ENCODE measurements at places on chromosomes 4 and X. TPM values are rescaled to one million over a fixed set of nuclear protein-coding genes. Genes with fewer than 3 reads are reported as not detected.

DNA sequence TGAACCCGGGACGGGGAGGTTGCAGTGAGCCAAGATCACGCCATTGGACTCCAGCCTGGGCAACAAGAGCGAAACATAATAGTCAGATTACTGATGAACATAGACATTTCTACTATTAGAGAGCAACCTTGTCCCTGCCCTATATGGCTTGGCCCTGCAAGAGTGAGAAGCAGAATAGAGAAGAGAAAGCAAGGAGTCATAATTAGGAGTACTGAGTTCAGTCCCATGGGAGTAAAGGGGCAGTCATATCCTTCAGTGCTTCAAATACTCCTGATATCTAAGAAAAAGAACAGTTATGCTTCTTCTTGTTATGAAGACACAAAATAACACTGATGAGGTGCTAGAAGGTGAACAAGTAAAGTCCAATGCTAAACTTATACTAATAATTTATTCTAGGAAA lies 33.8 kb downstream of the CLDN2 start:
- no peak for DNase-seq

GRCh38 chrX:132094164-132094563 lies 33.7 kb downstream of the FRMD7 start:
- DNase-seq: peak; percentile 51

GRCh38 chrX:1273896-1274295 lies 5.3 kb downstream of the CSF2RA start:
- DNase-seq: no peak

SLC38A5 gene
- 10.2 TPM for total RNA-seq

USP17L5 gene
- not detected for total RNA-seq

DNA sequence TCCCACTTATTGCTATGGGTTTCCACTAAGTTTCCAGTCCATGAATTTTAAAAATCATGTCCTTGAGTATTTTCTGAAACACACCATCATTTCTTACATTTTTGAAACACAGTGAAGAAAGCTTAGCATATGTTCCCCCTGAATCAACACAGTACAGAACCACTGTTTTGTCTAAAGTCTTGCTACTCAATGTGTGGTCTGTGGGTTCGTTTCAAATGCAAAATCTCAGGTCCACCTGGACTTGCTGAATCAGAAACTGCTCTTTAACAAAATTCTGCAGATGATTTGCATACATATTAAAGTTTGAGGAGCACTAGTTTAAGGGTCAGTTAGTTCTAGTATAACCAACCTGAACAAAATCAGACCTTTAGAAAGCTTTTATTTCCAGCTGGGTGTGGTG lies 60.4 kb downstream of the SUPT20HL2 start:
- no peak for DNase-seq

FRMD7 gene
- not detected for total RNA-seq

GRCh38 chr4:171246948-171247347 lies 566.3 kb upstream of the GALNTL6 start:
- no peak for DNase-seq

Data from fibroblast of the aortic adventitia (primary cell).